ENCODE measurements at places on chromosomes 1 and 21.

- DNase-seq, result no peak
These were observed 35.8 kb upstream of the SOD1 start for GRCh38 chr21:31623664-31624063.

DNA sequence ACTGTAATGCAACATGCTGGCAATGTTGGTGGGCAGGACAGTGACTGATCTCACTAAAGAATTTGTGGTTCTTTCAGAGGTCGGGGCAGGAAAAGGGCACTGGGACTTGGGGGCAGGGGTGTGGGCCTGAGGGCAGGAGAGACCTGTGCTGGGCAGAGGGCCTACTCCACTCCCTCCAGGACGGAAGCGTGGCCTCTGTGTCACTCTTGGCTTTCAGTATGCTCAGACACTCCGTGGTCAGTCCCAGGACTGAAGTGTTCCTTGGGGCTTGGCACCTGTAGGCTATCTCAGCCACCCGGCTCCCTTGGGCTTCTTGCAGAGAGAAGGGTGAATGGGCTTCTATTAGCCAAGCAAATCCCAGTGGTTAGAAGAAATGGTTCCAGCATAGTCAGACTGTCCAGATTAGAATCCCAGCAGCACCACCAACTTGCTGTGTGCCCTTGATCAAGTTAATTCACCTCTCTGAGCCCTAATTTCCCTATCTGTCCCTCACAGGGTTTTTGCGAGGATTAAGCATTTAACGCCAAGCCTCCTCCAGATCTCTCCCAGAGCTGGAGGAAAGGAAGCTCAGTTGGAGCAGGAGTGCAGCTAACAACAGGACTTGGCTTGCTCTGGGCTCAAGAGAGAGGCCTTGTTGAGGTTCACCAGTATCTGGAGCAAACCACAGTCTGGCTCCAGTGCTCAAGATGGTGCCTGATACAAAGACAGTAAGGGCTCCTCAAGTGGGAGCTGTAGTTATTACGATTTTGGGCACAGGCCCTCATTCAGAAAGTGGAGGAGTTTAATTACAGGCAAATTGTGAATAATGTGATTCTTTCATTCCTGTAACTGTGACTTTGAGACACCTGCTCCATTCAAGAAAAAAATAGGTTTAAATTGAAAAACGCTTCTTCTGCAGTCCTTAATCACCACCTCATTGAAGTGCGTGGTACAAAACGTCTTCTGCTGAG is 57.7 kb upstream of the LRP8 start:
- DNase-seq, result no peak

GRCh38 chr1:108897865-108898720 is 21.3 kb downstream of the GPSM2 start:
- peak; percentile 51 for DNase-seq

DNA sequence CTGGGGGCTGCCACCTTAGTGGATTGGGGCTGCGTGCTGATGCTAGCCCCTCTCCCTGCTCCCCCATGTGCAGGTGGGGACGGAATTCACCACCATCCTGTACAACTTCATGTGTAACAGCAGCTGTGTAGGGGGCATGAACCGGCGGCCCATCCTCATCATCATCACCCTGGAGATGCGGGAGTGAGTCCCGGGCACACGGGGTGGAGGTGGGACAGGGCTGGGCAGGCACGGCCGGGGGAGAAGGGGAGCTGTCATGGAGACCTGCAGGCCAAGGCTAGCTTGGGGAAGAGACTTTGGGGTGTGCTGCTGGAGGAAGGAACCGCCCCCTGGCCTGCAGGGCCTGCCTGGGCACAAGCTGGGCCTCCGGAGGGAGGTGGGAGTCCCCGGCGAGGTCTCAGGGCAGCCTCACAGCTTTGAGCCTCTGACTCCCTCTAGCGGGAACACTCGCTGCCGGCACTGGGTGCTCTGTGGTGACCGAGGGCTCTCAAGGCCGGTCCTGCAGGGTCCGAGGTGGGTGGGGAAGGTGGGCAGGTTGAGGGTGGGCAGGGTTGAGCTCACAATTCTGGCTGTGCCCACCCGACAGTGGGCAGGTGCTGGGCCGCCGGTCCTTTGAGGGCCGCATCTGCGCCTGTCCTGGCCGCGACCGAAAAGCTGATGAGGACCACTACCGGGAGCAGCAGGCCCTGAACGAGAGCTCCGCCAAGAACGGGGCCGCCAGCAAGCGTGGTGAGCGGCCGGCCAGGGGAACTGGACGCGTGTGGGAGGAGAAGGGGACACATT is 25.0 kb upstream of the CCDC27 start:
- DNase-seq, result no peak

- no peak for DNase-seq
These were observed 52.3 kb downstream of the C1orf198 start for GRCh38 chr1:230816018-230816417.
